ENCODE measurements at places on chromosomes 3 and 15.

- no peak for DNase-seq
These were observed 99.2 kb downstream of the SLMAP start for GRCh38 chr3:57855281-57855680.

- DNase-seq, result no peak
These were observed 21.0 kb downstream of the PDZRN3 start for GRCh38 chr3:73603762-73604171.

GRCh38 chr15:32029862-32030781, at the start of gene CHRNA7:
Gene CHRNA7, plus strand, starts transcription at chr15:32030515. Its CDS starts 80 bp downstream, at chr15:32030595.
- DNase-seq, result no peak

GRCh38 chr3:137131081-137131480, 173.3 kb downstream of the IL20RB start:
- no peak for DNase-seq

DNA sequence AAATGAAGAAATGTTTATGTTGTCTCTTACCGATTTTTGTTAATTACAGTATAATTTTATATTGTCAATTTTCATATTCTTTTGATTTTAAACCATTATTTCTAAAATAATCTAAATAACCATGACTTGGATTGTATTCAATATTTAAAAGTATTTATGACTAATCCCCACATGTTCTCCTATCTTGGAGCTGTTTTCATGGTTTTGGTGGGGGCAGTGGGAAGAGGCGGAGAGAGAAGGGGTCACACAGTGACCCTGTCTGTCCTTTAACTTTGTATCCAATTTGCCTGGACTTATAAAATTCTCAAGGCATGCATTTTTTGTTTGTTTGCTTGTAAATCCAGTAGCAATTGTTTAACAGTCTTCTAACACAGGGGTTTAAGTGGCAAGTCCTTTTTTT, 407.4 kb downstream of the NTRK3 start:
- no peak for DNase-seq

DNA sequence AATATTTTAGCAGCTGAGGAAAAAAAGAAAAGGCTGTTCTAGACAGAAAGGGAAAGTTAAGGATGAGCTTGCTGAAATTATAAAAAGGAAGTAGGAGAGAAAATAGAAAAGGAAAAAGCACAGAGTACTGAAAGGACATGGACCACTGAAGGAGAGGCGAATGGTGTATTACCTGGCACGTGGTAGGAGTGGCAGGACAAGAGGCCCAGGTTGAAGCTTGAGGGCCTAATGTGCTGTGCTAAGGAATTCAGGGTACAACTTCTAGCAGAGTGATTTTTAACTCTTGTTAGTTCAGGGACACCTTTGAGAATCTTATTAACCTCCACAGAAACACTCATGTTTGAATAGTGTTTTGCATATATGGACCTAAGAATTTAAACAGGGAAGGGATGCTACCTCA, 60.0 kb upstream of the CRTC3 start:
- DNase-seq, result no peak

GRCh38 chr3:155517903-155518302, 224.4 kb upstream of the STRIT1 start:
- no peak for DNase-seq

DNA sequence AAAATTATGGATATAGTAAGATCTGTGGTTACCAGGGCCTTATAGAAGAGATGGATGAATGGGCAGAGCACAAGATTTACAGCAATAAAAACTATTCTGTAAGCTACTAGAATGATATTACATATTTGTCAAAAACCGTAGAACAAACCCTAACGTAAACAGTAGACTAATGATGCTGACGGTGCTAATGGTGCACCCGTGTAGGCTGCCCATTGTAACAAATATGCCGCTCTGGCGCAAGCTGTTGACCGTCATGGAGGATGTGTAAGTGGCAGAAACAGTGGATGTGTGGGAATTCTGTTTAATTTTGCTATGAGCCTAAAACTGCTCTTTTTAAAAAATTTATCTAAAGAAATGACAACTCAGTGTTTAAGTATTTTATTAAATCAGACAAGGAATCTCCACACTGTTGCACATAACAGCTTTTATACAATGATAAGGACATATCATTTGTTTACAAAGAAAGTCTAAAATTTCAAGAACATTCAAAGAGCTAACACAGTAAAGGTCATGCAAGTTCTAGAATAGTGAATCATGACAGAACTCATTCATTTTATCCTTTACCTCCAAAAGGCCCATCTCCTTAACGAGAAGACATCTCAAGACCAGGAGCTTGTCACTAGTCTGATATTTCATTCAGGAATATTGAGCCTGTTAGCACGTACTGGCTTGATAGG, 32.8 kb downstream of the TFRC start:
- DNase-seq, result no peak

GRCh38 chr3:108190346-108190745, 31.9 kb downstream of the IFT57 start:
- DNase-seq, result no peak

DNA sequence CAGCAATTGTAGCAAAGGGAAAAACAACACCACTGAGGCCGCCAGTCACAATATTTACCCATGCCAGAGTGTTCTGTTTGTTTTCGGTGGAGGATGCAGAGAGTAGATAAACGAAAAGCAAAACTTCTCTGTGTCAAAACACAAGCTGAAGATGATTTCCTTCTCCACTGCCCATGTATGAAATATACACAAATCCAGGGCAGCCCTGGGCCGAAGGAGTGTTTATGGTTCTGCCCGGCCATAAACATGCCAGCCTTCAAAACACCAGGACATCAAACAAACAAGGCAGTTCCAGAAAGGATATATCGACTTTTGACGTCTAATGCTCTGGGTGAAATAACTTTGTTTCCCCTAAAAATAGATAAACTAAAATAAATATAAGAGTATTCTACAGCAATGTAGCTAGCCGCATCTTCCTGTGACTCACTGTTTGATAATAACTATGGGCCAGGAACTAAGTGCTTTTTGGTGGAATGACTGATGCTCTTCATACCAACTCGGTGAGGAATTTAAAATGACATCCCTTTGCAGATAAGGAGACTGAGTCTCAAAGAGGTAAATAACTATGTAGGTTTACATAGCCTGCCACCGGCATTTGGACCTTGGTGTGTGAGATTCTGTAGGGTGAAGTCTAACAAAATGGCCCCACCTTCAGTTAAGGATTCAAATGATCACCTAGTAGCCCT, 82.8 kb downstream of the MAGI1 start:
- peak; percentile 23 for DNase-seq

DNA sequence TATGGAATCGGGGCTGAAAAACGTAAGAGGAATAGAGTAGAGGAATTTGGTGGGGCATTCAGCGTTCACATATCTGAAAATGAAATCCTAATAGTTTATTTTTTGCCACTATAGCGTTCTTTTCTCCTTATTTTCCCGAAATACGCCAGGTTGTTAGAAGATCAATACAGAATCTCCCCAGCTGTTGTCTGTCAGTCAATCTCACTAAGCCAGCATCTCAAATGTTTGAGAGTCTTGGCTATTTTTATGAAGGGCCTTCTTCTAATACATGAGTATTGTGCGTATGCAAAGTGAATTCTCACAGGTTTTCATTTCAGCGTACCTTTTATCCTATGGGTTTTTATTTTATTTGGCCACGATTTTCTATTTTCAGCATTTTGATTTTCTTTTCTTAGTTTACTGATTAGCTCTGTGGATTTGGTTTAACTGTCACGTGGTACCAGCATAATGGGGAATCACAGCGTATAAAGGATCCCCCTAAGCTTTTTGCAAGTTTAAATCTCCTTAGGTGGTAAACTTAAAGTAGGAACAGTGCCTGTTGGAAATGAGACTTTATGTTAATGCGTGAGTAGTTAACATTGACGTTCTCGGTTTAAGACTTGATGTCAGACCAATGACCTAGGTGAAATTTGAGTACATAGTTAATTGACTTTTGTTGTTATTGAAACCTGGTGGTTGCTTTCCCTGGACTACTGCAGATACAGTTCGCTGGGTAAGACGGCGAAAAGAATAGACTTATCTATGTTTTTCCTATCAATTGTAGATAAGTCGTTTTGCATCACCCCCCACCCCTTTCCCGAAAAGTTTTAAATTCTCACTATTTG, 1.3 kb downstream of the FXR1 start:
- DNase-seq, result no peak

- DNase-seq, result no peak
These were observed 350.3 kb downstream of the DOCK3 start for GRCh38 chr3:51024765-51025632.

DNA sequence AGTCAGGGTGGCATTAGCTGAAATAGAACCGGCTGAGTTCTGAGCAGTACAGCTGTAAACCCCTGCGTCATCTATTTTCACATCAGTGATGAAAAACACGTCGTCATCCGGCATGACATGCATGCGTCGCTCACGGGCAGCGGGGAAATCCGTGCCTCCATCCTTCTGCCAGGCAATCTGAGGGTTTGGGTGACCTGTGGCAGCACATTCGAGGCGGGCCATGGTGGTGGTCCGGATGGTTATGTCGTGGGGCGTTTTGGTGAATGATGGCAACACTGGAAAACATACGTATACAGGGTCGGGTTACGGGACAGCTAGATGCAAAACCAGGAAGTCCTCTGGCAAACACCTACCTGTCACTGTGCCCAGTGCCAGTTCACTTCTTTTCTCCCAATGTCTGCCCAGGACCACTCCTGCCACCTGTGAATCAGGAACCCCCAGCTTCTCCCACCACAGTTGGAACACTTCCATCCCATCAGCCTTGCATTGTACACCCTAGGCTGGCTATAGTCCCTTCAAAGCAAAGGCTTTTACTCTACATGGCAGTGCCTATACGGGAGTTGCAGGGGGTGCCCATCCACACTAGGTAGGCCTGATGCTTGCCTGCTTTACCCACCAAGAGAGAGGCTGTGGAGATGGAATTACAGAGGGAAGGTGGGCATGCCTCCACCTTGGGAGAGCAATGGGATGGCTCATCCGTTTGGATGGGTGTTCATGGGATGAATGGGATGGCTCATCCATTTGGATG, 116.7 kb downstream of the LRIG1 start:
- DNase-seq, result no peak

DNA sequence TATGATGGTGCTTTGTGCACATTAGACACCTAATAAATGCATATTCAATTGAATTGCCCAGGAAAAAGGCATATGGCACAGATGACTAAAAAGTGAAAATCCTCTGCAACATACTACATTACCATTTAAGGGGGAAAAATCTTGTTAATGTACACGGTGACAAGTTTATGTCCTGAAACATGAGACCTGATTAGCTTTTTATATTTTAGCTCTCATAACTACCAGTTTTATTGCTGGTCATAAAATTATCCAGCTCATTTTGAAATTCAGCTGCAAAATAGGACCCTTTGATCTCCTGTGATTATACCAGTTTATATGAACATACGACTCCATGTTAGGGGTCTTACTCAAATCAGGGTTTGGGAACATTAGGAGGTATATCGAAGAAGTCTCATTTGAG, 684.6 kb upstream of the CCDC54 start:
- DNase-seq, result no peak

- DNase-seq, result peak; percentile 66
These were observed 27.9 kb upstream of the TGFBR2 start for GRCh38 chr3:30578479-30578878.

- no peak for DNase-seq
These were observed 98.4 kb upstream of the LRRFIP2 start for GRCh38 chr3:37272741-37273140.

- peak; percentile 6 for DNase-seq
These were observed 336.7 kb upstream of the ZNF717 start for GRCh38 chr3:76122007-76122406.

- no peak for DNase-seq
These were observed 54.8 kb upstream of the LARS2 start for GRCh38 chr3:45333549-45333948.

- DNase-seq, result no peak
These were observed 95.0 kb downstream of the FNDC3B start for GRCh38 chr3:172134352-172134751.

- no peak for DNase-seq
These were observed 4.6 kb downstream of the THPO start for GRCh38 chr3:184373422-184373821.

DNA sequence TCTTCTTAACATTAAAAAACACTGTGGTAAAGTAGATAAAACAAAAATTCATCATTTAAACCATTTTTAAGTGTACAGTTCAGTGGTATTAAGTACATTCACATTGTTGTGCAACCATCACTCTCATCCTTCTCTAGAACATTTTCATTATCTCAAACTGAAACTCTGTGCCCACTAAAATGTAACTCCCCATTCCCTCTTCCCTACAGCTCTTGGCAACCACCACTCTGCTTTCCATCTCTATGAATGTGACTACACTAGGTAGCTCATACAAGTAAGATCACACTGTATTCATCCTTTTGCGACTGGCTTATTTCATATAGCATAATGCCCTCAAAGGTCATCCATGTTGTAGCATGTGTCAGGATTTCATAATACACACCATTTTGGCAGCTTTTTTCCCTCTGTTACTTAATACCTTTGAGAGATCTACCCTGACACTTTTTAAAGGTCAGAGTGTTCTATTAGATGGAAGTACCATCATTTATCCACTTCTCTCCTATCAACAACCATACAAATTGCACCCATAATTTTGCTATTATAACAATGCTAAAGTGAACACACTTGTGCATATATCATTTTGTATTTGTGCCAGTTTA, 42.9 kb upstream of the FRMD4B start:
- DNase-seq, result no peak

DNA sequence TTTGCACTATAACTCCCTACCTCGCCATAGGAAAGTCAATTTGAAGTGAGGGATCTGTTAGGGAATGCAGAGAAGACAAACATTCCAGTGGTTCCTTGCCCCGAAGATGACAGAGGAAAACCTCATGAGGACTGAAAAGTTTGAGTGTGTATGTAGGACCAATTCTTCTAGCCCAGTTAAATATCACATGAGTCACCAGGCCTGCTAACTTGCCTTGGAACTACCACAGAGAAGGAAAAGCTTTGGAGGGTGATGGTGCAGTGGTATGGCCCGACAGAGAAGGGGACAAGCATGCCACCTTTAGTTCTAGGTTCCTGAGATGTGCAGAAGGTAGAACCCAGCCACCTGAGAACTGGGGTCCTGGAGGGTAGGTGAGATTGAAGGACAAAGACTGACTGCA, 2.6 kb upstream of the UPK1B start:
- DNase-seq, result no peak

DNA sequence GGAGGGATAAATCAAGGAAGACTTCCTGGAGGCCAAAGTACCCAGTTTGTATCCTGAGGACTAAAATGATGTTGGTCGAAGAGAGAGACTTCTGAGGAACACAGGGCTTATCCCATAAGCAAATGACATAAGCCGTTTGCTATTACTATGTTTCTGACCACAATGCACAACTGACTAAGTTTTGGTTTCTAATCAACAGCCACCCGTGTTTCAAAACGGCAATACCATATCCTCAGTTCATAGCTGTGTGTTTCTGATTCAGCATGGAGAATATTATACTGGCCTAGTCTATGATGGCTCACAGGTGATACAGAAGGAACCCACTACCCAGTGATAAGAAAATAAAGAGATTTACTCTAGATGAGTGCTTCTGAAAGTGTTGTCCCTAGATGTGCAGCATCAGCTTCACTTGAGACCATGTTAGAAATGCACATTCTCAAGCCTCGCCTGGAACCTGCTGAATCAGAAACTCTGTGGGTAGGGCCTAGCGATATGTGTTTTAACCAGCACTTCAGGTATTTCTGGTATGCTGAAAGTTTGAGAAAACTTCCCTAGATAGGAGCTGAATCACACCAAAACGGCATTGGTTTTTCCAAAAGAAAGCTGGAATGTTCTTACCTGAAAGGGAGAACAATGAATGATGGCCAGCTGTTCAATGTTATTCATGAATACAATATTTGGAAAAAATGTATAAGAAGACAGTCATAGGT, 639.7 kb upstream of the NR2F2 start:
- DNase-seq, result no peak

GRCh38 chr15:57031605-57032004, 113.2 kb downstream of the TCF12 start:
- DNase-seq, result no peak

Data from AG04450 (cell line).